ENCODE measurements at places on chromosomes 1 and 21.

- no peak for DNase-seq
These were observed 34.6 kb upstream of the GRIK3 start for GRCh38 chr1:37068897-37069296.

- no peak for DNase-seq
These were observed 211.7 kb upstream of the POGK start for GRCh38 chr1:166627558-166627957.

DNA sequence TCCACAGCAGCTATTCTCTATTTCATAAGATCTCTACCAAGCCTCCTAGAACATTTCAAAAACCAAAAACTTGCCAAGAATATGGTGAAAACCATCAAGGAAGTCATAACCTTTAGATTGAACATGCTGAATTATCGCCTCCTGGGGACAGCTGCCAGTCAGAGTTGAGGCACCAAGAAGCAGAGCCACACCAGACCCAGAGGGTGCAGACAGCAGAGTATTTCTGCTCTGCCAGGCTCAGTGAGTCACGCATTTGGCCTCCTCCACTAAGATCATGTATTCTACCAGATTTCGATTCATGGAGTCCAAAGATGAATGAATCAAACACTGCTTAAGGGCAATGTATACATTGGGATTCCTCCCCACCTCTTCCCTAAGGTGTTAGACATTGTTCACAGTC, 2.1 kb downstream of the F3 start:
- DNase-seq, result no peak

- DNase-seq, result no peak
These were observed 27.3 kb upstream of the MED18 start for GRCh38 chr1:28301368-28302174.

DNA sequence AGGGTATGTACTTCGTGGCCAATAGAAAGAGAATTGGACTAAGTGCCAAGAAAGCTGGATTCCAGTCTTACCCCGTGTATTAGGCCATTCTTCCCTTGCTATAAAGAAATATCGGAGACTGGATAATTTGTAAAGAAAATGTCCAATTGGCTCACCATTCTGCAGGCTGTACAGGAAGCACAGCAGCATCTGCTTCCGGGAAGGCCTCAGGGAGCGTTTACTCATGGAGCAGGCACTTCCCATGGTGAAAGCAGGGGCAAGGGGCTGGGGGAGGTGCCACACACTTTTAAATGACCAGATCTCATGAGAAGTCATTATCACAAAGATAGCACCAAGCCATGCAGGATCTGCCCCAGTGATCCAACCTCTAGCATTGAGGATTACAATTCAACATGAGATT, 7.8 kb upstream of the AMIGO1 start:
- no peak for DNase-seq

GRCh38 chr1:234885601-234886000, 243.0 kb downstream of the TOMM20 start:
- no peak for DNase-seq

DNA sequence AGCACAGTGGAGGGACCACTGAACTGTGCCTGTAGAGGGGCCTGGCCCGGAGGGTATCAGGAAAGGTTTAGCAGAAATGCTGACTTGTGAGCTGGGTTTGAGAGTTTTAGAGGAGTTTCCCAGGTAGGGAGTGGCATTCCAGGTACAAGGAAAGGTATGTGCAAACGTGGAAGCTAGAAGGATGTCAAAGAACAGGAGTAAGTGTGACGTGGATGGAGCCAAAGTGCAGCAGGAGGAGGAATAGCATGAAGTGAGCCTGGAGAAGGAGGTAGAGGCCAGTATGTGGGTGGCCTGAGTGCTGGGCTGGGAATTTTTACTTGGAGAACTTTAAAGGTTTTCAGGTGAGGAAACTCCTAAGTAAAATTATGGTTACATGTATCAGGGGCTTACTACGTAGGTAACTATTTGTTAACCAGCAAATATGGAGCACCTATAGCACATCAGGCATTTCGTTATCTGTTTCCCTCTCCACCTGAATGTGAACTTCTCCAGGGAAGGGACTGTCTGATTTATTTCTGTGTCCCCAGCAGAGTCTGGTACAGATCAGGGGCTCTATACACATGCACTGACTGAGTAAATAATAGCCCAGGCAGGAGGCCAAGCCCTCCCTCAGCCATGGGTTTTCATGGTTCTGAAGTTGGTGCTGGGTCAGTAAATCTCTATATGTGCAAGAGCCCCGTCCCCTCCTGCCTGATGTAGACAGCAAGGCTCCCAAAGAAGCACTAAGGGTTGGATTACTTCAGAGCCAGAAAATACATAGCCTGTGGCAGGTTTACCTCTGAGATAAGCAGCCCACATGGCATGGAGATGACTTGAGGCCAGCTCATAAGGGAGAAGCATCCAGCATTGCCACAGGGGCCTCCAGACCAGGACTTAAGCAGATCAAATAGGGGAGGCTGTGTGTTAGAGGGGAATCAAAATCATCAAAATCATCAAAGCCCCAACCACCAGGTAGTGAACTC, 43.4 kb downstream of the CDCP2 start:
- no peak for DNase-seq

DNA sequence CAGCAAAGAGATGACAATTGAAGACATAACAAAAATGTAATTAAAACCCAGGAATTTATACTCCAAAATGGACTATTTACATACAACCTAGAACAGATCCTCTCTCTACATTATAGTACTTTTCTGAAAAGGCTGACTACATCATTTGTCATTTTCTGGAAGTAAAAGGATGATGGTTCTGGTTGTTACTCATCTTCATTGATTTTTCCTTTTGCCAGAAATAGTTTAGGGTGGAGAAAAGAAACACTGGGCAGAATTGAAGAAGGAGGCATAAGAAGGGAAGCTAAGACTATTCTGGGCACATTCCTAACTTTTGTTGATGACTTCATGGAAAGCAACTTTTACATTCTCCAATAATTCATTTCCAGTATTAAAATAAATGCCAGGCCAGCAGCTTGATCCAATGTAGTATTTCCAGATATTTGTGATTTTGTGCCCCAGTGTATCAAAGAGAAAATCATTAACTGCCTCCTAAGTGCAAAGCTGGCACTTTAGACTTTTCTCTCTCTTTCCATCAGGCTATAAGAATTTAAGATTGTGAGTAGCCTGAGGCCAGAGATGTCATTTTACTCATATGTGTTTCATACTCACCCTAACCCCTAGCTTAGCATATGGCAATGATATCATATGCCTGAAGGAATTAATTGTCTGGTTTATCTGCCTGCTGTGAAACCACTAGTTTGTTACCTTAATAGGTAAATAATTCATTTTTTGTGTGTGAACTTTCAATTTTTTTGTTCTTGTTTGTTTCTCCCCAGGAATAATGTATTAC, 369.5 kb upstream of the LYPLAL1 start:
- no peak for DNase-seq

DNA sequence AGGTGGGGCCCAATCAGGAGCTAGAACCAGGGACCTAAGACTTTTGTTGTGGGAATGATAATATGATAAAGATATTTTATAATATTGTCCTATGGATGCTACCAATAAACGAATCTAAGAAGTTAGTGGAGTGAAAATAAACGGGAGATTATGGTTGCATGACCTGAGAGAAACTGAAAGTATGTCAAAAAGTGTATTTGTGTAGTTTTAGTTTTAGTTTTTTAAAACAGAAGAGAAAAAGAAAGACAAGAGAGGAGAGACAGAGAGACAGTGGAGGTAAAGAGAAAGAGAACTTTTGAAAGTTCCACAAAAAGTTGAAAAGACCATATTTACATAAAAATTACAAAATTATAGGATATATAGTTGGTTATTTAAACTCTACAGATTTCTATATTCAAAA, 64.1 kb upstream of the TMPRSS15 start:
- no peak for DNase-seq

DNA sequence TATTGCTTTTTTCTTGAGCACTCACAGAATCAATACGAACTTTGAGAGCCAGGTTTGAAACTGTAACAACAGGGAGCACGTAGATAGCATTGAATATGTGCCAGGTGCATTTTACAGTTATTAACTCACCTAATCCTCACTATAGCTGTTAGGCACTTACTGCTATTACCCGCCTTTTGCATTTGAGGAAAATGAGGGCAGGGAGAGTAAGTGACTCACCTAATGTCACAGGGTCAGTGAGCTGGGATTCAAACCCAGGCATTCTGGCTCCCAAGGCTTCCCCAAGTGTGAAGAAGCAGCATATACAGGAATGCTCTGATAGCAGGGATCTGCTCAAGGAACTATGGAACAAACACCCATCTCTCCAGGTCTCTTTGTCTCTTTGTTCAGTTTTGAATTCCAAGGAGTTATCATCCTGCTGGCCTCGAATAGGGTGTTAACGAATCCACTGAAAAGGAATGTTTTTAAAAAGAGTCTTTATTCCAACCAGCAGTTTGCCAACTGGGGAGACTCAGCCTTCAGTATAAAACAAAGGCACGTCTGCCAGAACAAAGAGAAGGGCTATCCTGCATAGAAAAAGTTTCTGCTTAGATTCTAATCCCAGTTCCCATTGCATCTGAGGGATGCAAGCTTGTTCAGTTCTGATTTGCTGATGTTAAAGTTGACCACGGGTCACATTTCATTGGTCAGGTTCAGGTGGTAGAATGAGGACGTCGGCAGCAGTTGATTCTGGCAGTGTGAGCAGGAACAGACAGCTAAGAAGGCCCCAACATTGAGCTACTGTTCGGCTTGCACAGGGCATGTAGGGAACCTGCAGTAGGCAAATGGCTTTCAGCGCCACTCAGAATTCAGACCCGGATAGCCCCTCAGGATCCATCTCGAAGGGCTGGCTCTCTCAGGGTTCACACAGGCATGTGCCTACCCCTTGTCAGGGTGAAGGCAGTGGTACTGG, 22.1 kb downstream of the TRIM67 start:
- no peak for DNase-seq

- DNase-seq, result no peak
These were observed 175.6 kb upstream of the ESRRG start for GRCh38 chr1:216898801-216899200.

GRCh38 chr1:201751872-201752271, 77.1 kb upstream of the IPO9 start:
- no peak for DNase-seq

- no peak for DNase-seq
These were observed 12.2 kb downstream of the SPOCD1 start for GRCh38 chr1:31803610-31804009.

GRCh38 chr21:43869486-43870325, 4.7 kb downstream of the AGPAT3 start:
- no peak for DNase-seq

DNA sequence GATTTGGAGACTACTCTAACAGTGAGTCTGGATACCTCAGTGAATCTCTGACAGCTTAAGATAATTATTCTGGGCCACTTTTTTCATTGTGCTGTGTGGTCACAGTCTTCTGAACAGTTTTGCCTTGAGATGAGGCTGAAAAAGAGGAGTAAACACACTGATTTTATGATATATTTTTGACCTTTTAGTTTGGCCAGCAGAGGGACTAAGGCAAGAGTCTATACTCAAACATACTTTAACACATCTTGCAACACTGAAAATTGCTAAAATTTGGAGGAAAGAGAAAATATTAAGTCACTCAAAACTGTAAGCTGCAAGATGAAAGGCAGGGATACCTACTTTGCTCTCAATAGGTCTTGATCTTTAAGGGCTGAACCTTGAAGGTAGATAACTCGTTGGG, 182.7 kb downstream of the KCNT2 start:
- DNase-seq, result no peak

GRCh38 chr21:30842990-30843389, 13.4 kb upstream of the KRTAP7-1 start:
- DNase-seq, result no peak
